CD8-positive, alpha-beta memory T cell (primary cell): ENCODE measurements at places on chromosomes 2 and 18.

- no peak for DNase-seq
Observed at GRCh38 chr18:22233266-22233665, 63.9 kb downstream of the GATA6 start.

GRCh38 chr18:79108549-79109215 lies 39.5 kb downstream of the ATP9B start:
- DNase-seq = no peak

DNA sequence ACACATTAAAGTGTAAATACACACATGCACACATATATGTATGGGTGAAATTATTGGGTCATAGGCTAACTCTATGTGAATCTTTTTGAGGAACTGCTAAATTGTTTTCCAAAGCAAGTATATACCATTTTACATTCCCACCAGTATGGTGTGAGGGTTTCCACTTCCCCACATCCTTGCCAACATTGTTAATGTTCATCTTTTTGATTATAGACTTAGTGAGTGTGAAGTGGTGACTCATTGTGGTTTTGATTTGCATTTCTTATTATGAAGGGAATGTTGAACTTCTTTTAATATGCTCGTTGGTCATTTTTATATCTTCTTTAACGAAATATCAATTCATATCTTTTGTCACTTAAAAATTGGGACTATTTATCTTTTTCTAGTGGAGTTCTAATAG lies 181.8 kb upstream of the GCFC2 start:
- no peak for DNase-seq

- DNase-seq = no peak
Observed at GRCh38 chr2:67646714-67647333, 249.7 kb downstream of the ETAA1 start.
